ENCODE measurements at places on chromosomes 16 and 17.

DNA sequence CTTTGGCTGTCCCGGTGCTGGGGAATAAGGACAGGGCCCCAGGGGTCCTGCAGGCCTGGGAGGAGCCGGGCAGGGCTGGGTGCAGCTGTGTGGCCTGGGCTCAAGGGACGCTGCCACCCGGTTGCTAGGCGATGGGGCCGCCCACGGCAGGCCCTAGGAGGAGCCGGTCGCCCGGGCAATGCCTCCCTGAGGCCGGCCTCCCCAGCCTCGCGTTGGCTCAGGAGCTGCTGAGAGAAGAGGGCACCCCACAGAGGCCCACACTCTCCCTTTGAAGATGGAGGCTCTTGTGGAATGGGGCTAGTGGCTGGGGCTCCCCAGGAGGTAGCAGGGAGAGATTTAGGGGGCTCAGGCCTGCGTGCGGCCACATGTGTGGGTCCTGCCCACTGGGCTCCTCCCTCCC lies at the start of gene CIBAR2:
CIBAR2 (minus strand) TSS at position 109 of the 400 bp plus-strand sequence. CDS start 120 bp downstream, outside the sequence.
- DNase-seq: no peak

- no peak for DNase-seq
Measured at GRCh38 chr17:6195123-6195522, 124.9 kb downstream of the WSCD1 start.

GRCh38 chr16:4093495-4094126 lies 22.6 kb downstream of the ADCY9 start:
- no peak for DNase-seq

DNA sequence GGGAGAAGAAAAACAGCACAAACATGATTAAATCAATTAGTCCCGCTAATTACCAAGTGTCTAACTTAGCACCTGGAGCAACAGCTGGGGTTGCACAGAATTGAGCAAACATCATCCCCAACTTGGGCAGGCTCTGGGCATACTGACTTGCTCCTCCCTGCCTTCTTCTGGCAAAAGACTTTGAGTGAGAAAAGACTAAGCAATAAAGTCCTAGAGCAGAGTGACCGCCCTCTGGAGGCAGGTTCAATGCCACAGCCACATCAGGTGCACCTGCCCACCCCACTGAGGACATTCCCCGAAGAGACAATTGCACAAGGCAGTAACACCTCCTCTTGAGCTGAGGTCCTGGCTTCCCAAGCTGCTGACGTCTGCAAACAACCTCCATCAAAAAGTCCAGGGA lies 358.3 kb downstream of the SOX9 start:
- no peak for DNase-seq

DNA sequence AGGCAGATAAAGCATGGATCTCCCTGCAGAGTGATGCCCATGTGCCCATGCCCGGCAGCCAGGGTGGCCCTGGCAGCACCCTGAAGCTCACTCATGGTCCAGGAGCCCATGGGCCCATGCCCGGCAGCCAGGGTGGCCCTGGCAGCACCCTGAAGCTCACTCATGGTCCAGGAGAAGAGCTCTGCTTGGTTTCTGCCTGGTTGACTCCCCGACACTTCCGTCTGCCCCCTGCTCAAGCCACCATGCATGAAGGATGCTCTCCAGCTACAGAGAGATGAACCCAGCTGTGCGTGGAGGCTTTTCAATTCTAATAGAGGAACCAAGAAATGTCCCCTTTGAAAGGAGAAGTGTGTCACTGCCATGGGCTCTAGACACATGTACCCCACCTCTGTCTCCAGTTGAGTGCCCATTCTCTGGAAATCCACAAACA lies 8.7 kb downstream of the CCL17 start:
- DNase-seq: no peak

GRCh38 chr17:49439673-49440571 lies 25.2 kb upstream of the PHB1 start:
- DNase-seq: no peak

- DNase-seq: no peak
Measured at GRCh38 chr16:72211110-72211509, 39.2 kb upstream of the PMFBP1 start.

DNA sequence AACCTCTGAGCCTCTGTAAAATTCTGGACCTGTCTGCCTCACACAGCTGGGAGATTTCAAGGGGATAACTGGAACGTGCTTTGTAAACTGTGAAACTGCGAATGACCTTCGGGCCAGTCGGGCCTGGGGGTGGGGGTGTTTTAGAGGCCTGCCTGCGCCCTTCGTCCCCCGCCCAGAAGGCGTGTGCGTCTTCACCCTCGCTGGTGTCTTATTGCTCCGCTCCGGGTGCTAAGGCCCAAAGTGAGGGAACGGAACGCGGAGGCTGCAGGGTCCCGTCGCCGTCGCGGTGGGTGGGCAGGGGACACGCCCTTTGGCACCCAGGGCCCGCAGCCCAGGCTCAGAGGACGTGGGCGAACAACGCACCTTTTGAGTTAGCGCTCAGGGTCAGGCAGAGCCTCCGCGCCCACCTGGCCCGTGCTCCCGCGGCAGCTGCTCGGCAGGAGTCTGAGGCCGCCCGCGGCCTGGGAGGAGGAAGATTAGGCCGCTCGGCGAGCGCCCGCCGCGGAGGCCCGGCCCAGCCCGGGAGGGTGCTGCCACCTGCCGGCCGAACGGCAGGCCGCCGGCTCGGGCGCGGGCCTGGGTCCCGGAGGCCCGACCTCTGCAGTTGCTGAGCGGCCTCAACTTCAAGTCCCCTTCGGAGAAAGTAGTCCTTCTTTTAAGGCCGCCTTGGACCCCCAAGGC lies 29.7 kb downstream of the DCAKD start:
- DNase-seq: peak; percentile 71

DNA sequence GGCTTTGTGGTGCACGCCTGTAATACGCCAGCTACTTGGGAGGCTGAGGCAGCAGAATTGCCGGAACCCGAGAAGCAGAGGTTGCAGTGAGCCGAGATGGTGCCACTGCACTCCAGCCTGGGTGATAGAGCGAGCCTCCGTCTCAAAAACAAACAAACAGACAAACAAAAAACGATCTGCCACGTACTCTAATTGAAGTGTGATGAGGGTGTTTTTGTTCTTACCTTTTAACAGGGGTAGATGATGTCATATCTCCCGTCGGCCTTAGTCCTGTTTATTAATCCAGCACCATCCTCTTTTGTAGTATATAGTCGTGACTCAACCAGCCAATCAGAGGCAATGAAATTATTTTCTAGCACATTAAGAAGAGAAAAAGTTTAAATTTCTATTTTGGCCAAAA lies 58.5 kb downstream of the IQCK start:
- DNase-seq: no peak

- no peak for DNase-seq
Measured at GRCh38 chr16:3187798-3188674, at the start of gene OR1F1. TSS of gene OR1F1 (plus strand) at chr16:3188204.
